ENCODE measurements at places on chromosomes 6 and 20.

- DNase-seq = no peak
Observed at GRCh38 chr20:34377072-34377847, 14.2 kb downstream of the ITCH start.

DNA sequence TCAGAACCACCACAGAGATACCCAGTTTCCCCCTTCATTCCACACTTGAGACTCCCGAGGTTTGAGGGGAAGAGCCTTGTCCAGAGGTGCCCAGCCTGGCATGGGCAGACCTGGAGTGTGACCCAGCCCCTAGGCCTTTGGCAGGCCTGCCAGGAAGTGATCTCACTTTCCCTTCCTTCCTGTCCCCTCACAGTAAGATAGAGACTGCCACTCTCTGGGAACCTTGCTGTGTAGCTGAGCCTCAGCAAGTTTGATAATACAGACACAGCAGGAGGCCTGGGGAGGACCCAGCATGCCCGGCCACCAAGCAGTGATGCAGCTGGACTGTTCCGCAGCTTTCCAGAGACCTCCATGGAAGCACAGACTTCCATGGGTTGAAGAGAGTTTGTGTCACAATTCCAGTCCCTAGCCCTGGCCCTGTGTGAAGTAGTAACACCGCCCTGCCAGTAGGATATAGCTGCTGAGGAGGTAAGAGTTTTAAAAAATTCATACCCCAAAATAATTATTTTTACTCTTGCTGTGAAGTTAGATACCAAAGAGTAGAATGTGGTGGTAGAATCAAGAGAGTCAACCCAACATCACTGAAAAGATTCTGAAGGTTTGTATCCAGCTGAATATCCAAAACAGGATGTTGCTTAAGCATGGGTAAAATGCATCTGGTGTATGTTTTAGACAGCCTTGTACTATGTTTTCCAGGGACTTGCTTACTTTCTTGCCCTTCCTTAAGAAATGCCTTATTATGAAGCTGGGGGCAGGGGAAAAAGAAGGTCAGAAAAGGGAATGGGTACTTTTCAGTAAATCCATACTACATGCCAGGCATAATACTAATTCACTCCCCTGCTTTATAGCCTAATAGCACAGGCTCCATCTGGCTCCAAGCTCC lies 16.3 kb downstream of the PKIG start:
- DNase-seq = no peak

DNA sequence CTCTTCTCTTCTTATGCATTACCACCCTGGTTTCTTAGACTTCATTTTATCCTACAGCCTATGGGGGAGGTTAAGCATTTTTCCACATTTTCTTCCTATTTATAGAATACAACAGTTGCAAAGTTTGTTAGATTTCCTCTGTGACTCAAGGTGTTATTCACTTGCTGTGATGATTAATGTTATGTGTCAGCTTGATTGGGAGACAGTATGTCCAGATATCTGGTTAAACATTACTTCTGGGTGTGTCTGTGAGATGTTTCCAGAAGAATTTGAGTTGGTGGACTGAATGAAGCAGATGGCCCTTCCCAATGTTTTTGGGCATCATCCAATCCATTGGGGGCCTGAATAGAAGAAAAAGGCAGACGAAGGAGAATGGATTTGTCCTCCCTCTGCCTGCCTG lies 131.3 kb downstream of the C6orf118 start:
- DNase-seq = no peak

DNA sequence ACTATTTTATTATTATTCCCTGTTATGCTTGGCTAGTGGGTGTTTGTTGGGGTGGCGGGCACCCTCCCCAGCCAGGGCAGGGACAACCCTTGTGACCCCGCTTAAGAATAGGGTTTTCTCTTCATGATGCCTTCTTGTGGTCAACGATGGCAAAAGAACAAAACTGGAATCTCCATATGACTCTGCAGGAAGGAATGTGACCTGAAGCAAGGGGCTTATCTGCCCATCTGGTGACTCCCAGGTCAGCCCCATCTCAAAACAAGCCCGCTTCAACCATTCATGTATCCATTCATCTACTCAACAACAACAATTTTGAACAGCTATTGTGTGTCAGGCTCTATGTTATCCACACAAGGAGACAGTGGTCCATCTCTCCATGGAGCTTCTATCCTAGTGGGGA lies 30.9 kb upstream of the TGM6 start:
- no peak for DNase-seq

GRCh38 chr20:3074812-3075211 lies 3.4 kb downstream of the OXT start:
- no peak for DNase-seq

- DNase-seq = no peak
Observed at GRCh38 chr20:17644451-17644850, 37.6 kb downstream of the RRBP1 start.

GRCh38 chr6:52877168-52877567 lies 32.3 kb downstream of the GSTA3 start:
- DNase-seq = no peak

GRCh38 chr6:14517516-14518105 lies 400.0 kb downstream of the CD83 start:
- DNase-seq = no peak

DNA sequence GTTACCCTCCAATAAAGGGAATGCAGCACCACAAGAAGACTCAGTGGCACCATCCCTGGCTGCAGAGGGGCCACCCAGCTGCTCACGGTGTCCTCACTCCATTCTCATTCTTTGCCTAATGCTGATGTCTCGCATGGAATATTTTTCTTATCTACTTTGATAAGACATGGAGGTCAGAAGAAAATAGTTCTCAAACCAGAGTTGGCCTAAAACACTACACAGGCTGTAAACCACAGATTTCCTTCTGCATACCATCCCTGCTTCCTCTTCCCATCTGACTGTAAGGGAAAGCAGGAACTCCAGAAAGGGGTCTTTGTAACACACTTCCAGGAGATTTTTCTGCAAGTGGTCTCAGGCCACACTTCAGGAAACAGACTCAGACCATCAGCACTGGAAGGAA lies 43.1 kb upstream of the CD93 start:
- no peak for DNase-seq

DNA sequence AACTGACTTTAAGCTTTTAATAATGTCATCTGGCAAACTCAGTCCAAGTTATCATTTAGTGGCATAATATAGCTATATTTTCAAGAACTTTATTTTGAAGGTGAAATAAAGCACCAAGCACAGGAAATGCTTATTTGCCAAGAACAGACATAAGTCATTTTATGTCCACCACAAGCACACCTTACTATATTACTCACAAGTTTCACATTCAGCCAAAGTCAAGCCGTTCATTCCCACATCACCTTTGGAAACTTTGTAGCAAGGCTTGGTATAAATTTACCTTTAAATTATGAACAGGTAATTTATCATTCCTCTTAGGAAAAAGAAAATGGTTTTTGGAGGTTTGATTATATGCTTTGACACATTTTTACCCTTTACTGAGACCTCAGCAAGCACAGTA lies 236.8 kb upstream of the FKBP1C start:
- DNase-seq = no peak

- DNase-seq = no peak
Observed at GRCh38 chr6:90076511-90077415, 182.5 kb downstream of the GJA10 start.

- DNase-seq = no peak
Observed at GRCh38 chr20:20100881-20101280, 48.5 kb downstream of the CFAP61 start.

DNA sequence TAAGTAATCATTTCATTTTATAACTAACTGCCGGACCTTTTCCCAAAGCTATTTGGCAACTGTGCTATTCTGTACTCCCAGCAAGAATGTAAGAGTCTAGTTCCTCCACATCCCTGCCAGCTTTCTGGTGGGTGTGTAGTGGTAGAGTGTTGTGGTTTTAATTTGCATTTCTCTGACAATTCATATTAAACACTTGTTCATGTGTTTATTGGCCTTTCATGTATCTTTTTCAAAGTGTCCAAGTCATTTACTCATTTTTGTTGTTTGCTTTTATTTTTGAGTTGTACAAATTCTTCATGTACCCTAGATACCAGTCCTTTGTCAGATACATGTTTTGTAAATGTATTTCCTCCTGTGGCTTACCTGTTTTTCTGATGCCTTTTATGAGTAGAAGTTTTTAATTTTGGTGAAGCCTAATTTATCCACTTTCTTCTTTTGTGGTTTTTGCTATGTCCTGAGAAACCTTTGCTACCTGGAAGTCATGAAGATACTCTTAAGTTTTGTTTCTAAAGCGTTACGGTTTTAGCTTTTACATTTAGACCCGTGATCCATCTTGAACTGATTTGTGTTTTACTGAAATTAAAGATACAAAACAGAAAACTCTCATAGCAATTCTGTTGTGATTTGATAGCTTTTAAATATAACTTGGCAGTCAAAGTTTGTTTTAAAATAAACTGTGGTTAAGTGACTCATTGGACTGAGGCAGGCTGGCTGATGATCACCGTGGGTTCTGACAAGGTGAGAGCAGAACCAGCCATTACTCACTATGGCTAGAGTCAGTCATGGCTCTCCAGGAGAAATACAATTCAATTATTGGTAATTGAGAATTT lies 8.0 kb downstream of the MYLIP start:
- no peak for DNase-seq

DNA sequence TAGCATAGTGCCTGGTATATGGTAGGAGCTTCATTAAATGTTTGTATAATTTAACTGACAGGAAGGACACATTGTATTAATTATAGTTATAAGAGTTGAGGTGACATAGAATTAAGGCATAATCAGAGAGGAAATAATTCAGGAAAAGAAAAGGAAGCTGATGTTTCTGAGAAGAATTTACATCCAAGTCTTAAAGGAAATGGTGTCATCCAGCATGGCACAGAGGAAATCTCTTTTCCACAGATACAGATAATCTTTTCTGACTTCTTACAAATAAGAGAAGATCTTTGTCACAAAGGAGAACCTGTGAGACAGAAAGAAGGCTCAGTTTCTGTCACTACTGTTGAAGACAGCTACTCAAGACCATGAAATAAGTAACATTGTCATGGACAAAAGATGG lies 222.5 kb downstream of the GJA1 start:
- no peak for DNase-seq

GRCh38 chr6:24010133-24010532 lies 115.9 kb upstream of the NRSN1 start:
- DNase-seq = no peak

DNA sequence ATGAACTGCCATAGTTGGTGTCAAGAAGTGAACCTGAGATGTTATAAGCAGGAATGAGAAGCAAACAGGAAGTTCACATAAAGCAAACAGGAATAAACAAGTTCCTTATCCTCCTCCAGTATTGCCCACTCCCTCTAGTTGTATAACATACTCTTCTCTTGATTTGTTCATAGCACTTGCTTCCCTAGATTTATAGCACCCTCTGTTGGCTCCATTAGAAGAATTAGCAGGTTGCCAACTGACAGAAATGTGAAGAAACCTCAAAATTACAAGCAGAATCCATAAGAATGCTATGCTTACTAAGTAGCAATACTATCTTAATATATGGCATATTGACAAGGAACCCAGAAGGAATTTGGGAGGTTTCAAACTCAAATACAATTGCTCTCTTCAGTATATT lies 195.4 kb downstream of the TBX18 start:
- DNase-seq = no peak

- no peak for DNase-seq
Observed at GRCh38 chr6:160000280-160000704, 31.4 kb downstream of the IGF2R start.

DNA sequence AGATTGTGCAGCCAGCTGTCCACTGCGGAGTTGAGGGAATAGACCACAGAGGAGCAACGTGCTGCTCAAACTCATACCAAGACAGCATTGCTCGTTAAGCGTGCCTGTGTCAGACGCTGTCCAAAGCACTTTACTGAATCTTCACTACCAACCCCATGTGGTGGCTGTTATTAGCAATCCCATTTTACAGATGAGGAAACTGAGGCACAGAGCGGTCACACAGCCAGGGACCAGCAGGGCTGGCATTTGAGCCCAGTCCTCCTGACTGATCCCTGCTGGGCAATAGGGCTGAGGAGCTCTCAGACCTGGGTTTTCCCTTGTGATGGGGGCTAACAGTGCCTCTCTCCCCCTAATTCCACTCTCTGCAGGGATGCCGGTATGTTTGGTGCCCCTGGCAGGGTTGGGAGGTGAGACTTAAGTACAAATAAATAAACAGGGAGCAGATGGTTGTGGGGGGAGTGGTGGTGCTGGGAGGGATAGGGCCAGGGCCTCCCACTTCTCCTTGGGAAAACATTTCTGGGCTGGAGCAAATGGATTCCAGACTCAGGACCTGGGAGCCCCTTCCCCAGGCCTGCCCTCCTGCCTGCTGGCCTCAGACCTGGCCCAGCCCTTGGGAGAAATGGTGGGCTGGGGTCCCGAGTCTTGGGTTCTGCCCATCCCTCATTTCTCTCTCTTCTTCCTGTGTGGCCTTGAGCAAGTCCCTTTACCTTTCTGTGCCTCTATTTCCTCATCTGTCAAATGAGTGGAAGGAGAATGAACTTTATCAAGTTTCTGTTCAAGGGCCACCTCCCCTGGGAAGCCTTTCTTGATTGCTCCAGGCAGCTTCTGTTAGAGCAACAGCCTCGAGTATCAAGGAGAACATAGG lies 17.7 kb downstream of the SRXN1 start:
- DNase-seq = no peak

DNA sequence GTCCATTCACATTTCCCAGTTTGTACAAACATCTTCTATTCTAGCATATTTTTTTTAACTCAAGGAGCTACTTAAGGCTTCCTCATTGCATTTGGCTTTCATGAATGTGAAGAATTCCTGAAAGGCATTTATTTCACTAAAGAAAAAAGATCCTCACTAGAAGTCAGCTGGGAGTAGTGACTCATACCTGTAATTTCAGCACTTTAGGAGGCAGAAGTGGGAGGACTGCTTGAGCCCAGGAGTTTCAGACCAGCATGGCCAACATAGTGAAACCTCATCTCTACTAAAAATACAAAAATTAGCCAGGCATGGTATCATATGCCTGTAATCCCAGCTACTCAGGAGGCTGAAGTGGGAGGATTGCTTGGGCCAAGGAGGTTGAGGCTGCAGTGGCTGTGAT lies 30.9 kb upstream of the XRN2 start:
- no peak for DNase-seq

DNA sequence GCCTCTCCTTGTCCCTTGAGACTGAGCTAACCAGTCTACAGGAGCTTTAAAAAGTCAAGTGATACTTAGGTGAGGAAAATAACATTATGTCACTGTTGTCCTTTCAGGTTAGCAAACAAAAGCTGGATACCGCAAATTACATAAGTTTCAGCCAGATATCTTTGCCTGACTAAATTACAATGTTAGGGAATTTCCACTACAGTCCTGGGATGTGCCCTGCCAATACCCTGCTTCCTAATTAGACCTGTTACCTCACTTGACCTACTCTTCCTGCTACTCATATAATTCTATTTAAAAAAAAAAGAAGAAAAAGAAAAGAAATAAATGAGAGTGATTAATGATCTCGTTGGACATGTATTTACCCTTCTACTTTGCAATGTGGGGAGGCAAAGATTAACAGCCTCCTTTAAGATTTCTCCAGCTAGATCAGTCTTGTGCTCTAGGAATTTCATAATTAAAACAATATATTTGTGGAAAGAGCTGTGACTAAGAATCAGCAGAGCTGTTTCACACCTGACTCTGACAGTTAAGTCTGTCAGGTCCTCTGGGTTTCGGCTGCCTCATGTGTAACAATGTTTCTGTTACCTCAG lies 318.9 kb downstream of the HDGFL1 start:
- DNase-seq = no peak

All from activated CD4-positive, CD25-positive, alpha-beta regulatory T cell treated with anti-CD3 and anti-CD28 coated beads, Interleukin-2, amount 50 U/mL, for 72 hours (primary cell).